ENCODE measurements at places on chromosomes 11 and 22.

DNA sequence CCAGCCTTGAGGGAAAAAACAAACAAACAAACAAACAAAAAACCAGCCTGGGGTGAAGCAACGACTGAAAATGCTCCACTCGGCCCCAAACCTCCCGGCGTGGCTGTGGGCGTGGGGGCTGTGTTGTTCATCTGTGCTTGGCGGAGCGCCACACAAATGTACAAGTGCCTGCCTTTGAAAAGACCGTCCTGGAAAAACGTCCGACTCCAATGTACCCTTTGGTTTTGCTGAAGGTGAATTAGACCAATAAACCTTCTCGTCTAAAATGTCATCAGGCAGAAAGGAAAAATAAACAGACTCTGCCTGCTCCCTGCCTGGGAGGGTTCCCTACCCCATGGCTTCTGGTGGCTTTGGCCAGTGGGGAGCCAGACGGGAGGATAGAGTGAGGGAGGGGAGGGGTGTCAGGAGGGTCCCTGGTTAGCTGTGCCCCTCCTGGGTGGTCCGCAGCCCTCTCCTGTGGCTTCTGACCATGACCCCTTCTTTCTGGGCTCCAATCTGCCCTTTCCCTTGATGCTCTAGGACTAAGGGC lies 93.9 kb downstream of the TRMU start:
- DNase-seq: no peak

DNA sequence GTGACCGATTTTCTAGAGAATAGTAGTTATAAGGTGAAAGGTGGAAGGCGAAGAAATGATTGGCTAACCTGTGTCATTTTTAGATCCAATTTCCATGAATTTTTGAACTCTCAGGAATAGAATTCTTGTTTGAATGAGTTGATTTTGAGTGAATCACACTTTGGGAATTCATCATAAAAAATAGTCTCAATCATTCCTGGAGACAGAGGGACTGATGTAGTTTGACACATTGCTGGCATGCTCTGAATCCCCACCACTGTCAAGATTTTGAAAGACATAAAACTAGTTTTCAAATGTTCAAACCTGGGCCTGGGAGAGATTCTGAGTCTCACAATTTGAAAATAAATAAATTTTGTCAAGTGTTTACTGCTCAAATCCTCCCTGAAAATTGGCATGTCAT lies 861.4 kb upstream of the RAG2 start:
- no peak for DNase-seq

DNA sequence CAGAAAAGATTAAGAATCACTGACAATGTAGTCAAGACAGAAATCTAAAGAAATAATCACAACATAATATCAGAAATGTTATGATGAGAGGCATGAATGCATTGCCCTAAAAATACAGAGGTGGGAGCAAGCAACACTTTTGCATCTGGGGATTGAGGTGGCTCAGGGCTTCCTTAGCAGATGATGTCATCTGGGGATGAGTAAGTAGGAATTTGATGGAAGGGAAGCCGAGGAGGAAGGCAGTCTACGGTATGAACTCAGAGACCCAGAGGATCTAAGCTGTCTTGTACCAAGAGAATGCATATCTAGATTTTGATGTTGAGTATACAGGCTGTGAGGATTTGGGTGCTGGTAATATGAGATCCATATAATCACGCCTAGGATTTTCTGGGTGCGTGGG lies 193.0 kb upstream of the SNX19 start:
- no peak for DNase-seq

GRCh38 chr22:19608003-19608690 lies 83.9 kb upstream of the CLDN5 start:
- DNase-seq: no peak

GRCh38 chr11:44978961-44979331 lies 28.3 kb upstream of the TP53I11 start:
- no peak for DNase-seq

GRCh38 chr22:30273711-30274436 lies 7.2 kb upstream of the OSM start:
- no peak for DNase-seq

DNA sequence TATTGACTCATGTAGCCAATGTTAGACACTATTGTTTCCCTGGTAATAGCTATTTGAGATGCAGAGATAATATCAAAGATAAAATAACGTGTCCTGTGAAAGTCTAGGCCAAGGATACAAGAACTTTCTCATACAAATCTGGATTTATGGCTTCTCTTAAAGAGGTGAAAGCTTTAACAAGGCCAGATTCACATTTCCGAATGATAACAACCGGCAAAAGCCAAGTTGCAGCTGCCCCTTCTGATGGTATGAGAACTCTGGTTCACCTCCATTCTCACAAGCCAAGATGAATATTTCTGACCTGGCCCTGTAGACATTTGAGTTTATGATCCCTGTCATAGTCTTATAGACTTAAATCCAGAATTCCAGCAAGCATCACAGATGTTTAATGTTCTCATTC lies 230.4 kb upstream of the ZC3H12C start:
- no peak for DNase-seq

DNA sequence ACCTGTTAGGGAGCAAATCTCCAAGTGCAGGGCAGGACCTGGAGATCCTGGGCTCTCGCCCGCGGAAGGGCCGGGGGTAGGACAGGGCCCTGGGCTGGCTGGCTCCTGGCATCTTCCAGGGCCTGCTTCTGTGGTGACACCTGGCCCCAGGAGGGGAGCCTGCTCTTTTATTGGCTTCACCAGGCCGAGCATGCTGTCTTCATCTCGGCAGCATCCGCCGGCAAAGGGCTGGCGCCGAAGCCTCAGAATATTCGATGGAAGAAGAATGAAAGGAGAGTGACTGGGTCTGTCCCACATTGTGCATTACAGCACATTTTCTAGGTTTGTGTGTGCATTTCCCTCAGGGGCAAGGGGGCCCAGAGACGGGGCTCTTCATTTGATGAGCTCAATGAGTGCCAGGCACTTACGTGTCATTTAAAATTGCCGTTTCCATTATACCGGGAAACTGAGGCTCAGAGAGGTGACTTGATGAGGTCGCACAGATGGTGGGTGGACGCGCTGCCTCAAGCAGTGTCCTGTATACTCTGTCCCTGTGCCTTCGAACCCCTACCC lies 70.0 kb downstream of the RBX1 start:
- DNase-seq: no peak

GRCh38 chr11:86508604-86509587 lies 134.2 kb downstream of the CCDC81 start:
- no peak for DNase-seq

DNA sequence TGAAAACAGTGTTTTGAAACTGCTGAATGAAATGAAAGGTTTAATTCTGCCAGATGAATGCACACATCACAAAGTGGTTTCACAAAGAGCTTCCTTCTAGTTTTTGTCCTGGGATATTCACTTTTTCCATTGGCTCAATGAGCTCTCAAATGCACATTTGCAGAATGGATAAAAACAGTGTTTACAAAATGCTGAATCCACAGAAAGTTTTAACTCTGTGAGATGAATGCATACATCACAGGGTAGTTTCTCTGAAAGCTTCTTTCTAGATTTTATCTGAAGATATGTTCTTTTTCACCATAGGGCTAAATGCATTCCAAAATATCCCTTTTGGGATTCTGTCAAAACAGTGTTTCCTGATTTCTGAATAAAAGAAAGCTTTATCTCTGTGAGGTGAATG lies 237.6 kb downstream of the OR4A5 start:
- no peak for DNase-seq

GRCh38 chr11:35182317-35182939 lies 43.5 kb downstream of the CD44 start:
- DNase-seq: no peak

DNA sequence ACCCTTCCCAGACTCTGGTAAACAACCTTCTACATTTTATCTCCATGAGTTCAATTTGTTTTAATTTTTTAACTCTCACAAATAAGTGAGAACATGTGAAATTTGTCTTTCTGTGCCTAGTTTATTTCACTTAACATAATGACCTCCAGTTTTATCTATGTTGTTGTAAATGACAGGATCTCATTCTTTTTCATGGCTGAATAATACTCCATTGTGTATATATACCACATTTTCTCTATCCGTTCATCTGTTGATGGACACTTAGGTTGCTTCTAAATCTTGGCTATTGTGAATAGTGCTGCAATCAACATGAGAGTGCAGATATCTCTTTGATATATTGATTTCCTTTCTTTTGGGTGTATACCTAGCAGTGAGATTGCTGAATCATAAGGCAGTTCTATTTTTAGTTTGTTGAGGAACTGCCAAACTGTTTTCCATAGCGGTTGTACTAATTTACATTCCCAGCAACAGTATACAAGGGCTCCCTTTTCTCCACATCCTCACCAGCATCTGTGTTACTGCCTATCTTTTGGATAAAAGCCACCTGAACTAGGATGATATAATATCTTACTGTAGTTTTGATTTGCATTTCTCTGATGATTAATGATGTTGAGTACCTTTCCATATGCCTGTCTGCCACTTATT lies 93.9 kb downstream of the ATG16L2 start:
- DNase-seq: no peak

DNA sequence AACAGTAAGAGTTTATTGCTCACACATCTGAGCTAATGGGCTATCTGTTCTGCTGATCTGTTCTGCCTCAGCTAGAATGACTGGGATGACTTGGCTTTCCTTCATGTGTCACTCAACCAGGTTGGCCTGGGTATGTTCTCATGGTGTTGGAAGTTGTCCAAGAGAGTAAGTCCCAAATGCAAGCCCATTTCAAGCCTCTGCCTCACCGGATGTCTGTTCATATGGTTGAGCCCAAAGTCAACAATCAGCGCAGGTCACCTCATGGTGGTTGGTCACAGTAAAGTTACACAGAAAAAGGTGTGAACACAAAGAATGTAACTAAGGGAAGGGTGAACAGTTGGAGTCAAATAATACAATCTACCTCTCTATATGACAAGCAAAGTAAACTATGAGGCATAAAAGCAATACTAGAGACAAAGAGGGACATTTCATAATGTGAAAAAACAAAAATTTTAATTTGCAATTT lies 1.9 kb downstream of the GDPD4 start:
- DNase-seq: no peak

DNA sequence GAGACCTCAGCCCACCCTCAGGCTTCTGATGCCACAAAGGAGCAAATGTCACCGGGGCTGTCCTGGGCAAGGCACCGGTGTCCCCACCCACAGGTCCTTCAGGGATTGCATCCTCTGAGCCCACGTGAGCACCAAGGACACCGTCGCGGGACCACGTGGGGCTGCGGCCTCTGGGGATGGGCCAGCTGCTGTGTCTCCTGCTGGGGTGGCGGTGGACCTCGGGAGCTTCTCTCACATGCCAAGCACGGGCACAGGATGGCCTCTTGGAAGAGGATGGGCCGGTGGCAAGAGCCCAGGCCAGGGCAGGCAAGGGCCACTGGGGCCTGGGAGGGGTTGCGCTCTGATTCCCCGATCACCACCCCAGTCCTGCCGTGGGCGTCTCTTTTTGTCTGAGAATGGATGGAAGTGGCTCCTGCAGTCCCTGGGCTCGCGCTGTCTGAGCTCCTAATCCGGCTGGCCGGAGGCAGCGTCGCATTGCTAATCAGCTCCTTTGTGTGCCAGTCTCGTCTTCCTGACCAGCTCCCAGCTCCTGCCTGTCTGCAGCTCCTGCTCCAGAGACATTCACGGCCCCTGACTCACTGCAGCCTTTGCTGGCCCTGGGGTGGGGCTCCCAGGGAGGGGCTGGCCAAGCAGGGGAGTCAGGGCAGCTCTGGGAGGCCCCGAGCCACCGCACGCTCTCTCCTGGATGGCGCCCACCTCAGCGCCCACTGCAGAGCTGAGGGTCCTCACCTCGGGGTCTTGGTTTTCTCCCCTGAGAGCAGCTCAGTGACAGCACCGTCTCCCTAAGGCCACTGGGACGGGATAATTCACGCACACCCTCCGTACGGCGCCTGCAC lies 146.7 kb downstream of the CTTN start:
- DNase-seq: no peak

GRCh38 chr11:97965849-97966646 lies 1054.7 kb upstream of the CNTN5 start:
- DNase-seq: no peak

GRCh38 chr11:12499071-12499470 lies 121.7 kb downstream of the PARVA start:
- DNase-seq: no peak

DNA sequence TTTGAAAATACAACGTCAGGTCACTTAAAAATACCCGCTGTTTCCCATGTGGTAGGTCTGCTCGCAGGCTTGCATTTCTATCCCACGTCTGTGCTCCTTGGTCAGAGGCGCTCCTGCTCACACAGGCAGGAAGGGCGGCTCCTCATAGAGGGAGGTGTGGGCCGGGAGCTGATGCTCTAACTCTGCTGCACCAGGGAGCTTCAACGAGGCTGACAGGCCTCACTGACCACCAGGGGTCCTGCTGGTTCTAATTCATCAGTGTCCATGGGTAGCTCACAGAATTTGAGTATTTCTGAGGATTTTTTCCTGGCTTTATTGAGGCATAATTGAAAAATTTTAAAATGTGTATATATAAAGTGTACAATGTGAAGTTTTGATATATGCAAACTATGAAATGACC lies 68.5 kb downstream of the PIWIL3 start:
- DNase-seq: no peak

GRCh38 chr11:93603225-93604007 lies 58.1 kb upstream of the CEP295 start:
- no peak for DNase-seq

DNA sequence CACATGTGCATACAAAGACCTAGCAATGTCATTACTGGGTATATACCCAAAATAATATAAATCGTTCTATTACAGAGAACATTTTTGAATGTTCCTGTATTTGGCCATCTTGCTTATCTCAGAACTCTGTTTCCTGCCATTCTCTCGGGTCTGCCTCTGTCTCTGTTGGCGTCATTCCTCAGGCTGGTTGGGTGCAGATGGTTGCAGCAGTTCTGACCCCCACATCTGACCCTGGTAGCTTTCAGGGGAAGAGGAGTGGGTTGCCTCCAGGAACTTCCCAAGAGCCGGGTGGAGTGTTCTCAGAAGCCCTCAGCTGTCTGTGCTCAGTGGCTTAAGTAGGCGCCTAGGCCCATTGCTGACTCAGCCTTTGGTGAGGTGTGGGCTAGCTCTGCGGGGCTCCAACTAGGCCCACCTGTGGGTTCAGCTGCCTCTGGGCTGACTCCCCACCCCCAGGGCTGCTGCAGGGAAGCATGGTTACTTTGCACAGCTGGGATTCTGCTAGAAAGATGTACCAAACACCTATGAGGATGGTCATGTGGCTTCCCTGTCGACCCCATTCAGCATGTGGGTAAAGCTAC lies 114.0 kb downstream of the TBC1D22A start:
- no peak for DNase-seq

GRCh38 chr11:57269571-57270021 lies 32.5 kb upstream of the APLNR start:
- no peak for DNase-seq

All from naive thymus-derived CD8-positive, alpha-beta T cell (primary cell).